Pancreas (tissue), 10 donors: ENCODE measurements at places on chromosomes 2 and 18. TPM values are rescaled to one million over a fixed set of nuclear protein-coding genes. Genes with fewer than 3 reads are reported as not detected.

GRCh38 chr2:133607679-133608078, 39.4 kb upstream of the NCKAP5 start:
- DNase-seq = no peak

The PDE1A gene
- total RNA-seq = 1.5 TPM

The LOXHD1 gene
- not detected for total RNA-seq

- DNase-seq = no peak
These were observed 205.5 kb upstream of the REV1 start for GRCh38 chr2:99695130-99695943.

- DNase-seq = no peak
These were observed 194.0 kb downstream of the NDUFA10 start for GRCh38 chr2:239831001-239831731.

DNA sequence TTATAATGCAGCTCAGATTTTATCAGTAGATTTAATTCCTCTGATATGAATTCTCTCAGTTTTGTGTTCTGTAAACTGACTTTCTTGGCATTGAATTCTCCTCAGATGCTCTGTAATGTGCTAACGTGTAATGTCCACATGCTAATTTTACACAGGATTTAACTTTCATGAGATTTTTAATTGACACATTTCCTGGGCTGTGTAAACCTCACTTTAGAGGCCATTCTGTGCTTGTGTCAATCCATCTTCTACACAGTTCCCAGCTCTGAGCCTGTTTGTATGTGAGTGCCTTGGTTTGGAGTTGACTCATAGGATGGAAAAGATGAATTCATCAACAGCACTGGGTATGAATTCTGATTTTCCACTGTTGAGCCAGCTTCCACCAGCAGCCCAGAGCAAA, 476.7 kb upstream of the GCFC2 start:
- no peak for DNase-seq

The GULP1 gene
- 28.4 TPM for total RNA-seq

GRCh38 chr18:11258039-11258610, 108.8 kb upstream of the PIEZO2 start:
- no peak for DNase-seq

- no peak for DNase-seq
These were observed 120.0 kb upstream of the THSD7B start for GRCh38 chr2:136645236-136645828.

GRCh38 chr2:145157741-145158591, 638.0 kb upstream of the ZEB2 start:
- DNase-seq = peak; percentile 63

- DNase-seq = no peak
These were observed 118.8 kb upstream of the CYP1B1 start for GRCh38 chr2:38194751-38195150.

GRCh38 chr2:164792316-164793170, 49.1 kb downstream of the COBLL1 start:
- no peak for DNase-seq

GRCh38 chr2:113867571-113867970, 22.3 kb upstream of the ACTR3 start:
- no peak for DNase-seq

- no peak for DNase-seq
These were observed 99.9 kb upstream of the SLC38A11 start for GRCh38 chr2:165055082-165055851.

DNA sequence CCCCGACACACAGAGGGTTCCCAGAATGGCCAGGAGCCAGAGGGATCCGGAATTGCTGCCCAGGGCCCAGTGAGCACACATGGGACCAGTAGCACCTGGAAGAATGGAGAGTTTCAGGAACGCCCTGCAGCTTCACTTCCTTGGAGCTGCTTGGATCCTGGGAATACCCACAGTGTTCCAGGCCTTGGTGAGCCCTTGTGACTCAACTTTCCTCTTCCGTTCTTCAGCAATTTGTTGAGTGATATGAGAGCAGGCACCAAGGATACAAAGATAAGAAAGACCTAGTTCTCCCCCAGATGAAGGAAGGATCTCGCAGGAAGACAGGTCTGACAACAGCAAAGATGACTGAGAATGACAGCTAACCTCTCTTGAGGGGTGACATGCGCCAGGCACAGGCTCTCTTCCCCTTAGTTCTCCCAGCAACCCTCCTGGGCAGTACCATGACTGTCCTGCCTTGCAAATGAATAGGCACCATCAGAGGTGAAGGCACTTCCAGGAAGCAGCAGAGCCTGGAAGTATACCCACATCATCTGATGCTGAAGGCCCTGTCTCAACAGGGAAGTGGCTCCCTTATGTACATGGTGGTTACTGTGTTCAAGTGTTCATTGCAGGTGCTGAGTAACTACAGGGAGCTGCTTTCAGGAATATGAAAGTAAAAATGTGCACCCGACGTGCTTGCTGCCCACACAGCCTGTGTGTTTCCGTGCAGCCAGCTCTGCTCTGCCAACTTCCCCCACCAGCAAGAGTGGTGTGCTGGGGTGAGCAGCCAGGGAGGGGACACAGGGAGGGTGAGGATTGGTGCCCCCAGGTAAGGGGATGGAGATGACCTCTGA, 116.2 kb downstream of the STPG4 start:
- DNase-seq = no peak

The UGT1A3 gene
- total RNA-seq = not detected

The ARL4C gene
- total RNA-seq = 15.4 TPM

The MOB4 gene
- total RNA-seq = 7.3 TPM

The SCN2A gene
- 0.34 TPM for total RNA-seq

The UGT1A4 gene
- 0.19 TPM for total RNA-seq

The EIF2AK3 gene
- 22.9 TPM for total RNA-seq

The CSRNP3 gene
- total RNA-seq = 3.4 TPM

The UGT1A5 gene
- not detected for total RNA-seq

DNA sequence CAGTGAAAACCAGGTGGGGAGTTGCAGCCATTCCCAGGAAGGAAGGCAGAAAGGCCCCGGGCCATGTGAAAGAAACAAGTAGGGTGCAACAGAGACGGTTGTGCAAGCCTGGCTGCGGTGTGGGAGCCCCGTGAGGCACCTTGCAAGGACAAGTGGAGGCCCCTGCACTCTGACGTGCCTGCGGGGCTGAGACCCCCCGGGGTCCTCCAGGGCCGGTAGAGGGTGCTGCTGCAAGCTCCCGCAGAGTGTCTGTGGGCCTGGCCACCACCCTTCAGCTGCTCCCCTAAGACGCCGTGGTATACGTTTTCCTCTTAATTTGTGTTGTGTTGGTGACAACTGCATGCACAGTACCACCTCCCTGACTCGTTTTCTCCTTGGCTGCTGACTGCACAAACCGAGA, 27.4 kb upstream of the MC5R start:
- DNase-seq = no peak

GRCh38 chr18:12155996-12156395, 62.4 kb downstream of the ANKRD62 start:
- no peak for DNase-seq

GRCh38 chr2:201109186-201109585, 6.8 kb upstream of the CFLAR start:
- no peak for DNase-seq

DNA sequence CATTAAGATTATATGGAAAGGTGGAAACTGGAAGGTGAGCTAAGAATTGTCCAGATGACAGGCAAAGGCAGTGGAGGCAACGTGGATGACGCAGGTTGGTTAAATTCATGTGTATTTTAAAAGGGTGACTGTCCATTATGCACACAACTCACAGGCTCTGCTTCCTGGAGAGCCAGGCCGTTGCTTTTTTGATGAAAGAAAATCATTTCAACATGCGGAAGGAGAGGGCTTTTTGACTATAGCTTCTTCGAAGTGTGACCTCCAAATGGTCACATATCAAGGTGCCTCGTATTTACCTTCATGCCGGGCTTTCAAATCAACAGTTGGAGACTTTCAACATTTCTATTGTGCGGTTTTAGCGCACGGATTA, 126.7 kb downstream of the MYCN start:
- no peak for DNase-seq

DNA sequence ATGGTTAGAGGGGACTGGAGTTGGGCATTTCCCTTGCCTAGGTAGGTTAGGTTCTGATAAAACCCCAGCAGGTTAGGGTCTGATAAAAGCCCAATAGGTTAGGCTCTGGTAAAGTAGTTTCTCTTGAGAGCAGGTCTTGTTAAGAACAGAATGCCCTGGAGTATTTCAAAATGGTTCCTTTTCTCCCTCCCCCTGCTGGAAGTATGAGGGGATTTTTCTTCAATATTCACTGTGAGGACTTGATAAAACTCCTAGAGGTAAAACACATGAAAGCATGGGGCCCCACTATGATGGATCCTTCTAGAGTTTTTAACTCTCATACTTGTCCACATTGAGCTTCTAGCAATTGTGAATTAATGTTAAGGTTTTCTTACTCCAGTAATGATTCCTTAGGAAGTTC, 27.6 kb downstream of the ANKAR start:
- DNase-seq = no peak

The PDE11A gene
- 1.6 TPM for total RNA-seq

The CAPN14 gene
- total RNA-seq = 0.06 TPM

GRCh38 chr2:168961450-168962229, 60.5 kb downstream of the G6PC2 start:
- no peak for DNase-seq

DNA sequence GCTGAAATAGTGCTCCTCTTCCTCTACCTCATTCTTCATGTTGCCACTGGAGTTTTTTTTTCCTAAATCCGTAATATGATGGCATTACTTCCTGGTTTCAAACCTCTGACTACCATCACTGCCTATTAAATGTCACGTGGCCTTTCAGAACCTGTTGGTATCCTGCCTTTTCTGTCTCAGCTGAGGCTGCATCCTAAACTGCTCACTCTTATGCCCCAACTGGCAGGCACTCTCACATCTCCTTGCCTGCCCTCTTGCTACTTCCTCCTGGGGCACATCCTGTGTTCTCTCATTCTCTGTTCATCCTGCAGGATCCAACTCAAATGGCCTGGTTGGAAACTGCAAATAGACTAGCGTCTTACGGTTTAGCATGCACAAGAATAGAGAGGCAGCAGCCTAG, 468.1 kb upstream of the FANCL start:
- DNase-seq = no peak

DNA sequence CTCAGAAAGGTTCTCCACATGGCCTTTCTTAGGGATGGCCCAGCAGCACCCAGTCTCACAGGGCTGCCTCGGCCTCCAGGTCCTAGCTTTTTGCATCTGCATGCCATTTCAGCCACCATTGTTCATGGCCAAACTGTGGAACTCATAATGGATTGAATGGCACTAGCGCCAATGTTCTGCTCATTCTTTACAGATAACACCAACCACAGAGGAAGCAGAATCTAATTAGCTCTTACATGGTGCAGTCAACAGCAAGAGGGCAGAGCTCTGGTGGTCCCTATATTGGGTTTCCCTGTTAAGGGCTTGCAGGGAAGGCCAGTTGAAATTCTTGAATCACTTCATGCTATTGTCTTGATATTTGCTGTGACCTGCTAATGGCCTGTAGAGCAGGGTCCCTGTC, 45.6 kb downstream of the ARL4C start:
- DNase-seq = no peak

The RBKS gene
- 1.8 TPM for total RNA-seq

- no peak for DNase-seq
These were observed 165.2 kb downstream of the SUCLG1 start for GRCh38 chr2:84293791-84294380.

GRCh38 chr2:196448407-196449079, 191.0 kb upstream of the CCDC150 start:
- DNase-seq = no peak

The SMYD1 gene
- total RNA-seq = 0.16 TPM

The CDH7 gene
- not detected for total RNA-seq

- DNase-seq = no peak
These were observed 40.7 kb downstream of the TRAPPC12 start for GRCh38 chr2:3420076-3420768.
